Hepatic stellate cell (primary cell): ENCODE measurements at places on chromosomes 1 and 21.

- DNase-seq, result no peak
These were observed 18.0 kb upstream of the RAB3GAP2 start for GRCh38 chr1:220290140-220290761.

- DNase-seq, result no peak
These were observed 488.0 kb upstream of the PLXNA2 start for GRCh38 chr1:208731981-208732821.

DNA sequence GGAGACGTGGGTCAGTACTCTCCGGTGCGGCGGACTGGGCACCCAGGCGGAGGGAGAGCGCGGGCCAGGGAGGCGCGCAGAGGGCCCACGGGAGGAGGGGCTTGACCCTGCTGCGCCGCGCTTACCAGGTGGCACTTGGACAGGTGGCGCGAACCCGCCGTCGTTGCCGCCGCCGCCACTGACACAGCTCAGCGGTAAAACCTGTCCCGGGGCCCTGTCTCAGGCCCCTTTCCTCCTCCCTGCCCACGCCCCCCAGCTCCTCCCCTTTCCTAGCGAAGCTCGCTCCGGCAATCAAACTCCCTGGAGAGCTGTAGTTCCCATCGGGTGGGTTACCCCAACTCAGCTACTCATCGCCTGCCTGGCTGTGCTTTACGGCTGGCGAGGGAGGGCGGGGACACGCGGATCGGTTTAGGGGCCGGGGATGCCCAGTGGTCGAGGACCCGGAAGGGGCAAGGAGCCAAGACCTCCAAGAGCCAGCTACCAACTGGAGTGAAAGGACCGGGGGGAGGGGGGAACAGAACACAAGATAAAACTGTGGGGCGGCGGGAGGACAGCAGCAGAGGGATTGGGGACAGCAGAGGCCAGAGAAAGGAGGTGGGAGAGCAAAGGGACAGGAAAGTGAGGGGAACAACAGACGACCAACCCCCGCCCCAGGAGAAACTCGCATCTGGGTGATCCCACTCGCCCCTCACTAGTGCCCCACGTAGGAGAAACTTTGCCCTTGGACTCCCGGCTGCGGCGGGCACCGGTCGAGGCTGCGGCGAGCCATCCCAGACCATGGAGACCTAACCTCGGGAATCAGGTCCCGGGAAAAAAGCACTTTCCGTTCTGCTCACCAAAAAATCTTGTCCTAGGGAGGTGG is 2.9 kb downstream of the GFI1 start:
- no peak for DNase-seq

GRCh38 chr1:216710598-216711333 is 12.5 kb downstream of the ESRRG start:
- DNase-seq, result no peak

DNA sequence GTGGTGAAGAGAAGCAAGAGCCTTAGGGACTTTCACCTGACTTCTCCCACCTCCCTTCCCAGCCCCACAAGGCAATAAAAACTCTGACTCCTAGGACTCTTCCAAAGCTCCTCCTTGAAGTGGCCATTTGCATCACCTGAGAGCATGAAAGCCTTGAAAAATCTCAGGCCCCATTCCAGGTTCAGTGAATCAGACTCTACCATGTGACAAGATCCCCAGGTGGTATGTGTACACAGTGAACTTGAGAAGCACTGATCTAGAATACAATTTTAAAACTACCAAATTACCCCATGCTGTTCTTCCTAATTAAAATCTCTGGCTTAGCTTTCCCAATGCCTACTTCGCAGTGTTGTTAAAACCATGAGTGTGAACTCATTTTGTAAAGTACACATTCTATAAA is 195.1 kb upstream of the SAMSN1 start:
- DNase-seq, result no peak

- no peak for DNase-seq
These were observed 6.6 kb downstream of the GNG4 start for GRCh38 chr1:235642943-235643371.

DNA sequence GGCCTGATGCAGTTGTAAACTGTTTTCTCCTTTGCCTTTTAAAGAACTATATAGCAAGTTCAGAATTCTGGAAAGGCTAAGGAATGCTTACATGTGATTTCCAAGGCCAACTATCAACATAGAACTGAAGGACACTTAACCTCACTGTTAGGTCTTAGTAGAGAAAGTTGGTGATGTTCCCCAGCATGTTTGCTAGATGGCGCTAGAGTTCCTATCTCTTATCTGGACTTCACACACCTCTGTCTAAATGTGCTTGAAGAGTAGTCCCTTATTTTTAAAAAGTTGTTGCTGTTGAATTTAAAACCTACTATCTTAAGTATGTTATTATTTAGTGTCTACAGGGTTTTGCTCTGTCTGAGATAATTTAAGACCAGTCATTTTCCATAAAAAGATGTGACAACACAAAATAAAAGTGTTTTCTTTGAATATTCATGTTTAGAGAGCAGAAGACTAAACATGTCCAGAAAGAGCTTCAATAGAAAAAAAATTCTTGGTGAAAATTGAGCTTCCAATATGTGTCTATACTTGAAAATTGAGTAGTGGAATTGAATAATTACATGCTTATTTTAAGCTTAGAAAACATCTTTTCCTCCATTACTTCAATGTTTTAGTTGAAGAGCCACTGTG is 237.3 kb downstream of the S1PR1 start:
- no peak for DNase-seq

GRCh38 chr1:30060738-30061137 is 662.6 kb downstream of the MATN1 start:
- DNase-seq, result no peak

DNA sequence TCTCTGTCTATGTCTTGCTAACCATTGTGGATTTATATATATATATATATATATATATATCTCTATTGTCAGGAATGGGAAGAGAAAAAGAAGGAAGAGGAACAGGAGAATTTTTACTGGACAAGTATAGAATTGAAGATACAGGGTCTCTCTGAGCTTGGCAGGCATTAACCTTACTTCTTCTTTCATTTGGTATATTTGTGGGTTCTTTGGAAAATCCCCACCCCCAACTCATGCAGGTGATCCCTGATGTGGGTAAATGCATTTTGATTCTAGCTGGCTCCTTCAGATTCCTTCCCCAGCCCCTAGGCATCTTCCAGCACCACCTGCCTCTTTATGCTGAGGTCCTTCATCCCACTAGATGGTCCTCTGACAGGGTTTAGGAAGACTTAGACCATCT is 78.8 kb upstream of the TRABD2B start:
- no peak for DNase-seq

- no peak for DNase-seq
These were observed 9.5 kb upstream of the GTF2B start for GRCh38 chr1:88900883-88901282.

- DNase-seq, result no peak
These were observed 108.3 kb downstream of the POU2F1 start for GRCh38 chr1:167328816-167329483.

DNA sequence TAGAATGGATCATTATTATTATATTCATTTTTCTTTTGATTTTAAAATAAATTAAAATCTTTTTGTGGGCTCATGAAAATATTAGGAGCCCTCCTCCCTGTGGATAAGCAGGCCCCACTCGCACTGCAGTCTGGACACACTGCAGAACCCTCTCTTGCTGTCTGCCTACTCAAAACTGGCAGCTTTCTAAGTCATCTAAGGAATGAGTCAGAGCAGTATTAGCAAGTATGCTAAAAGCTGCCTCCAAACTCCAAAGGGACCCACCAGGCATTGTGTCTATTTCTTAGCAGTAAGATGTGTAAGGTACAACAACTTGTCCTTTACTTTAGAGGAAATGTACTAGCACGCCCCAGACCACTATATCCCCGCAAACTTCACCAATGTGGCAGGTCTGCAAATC is 108.8 kb downstream of the SYF2 start:
- no peak for DNase-seq

GRCh38 chr1:150409504-150410362 is 45.8 kb downstream of the RPRD2 start:
- DNase-seq, result no peak

DNA sequence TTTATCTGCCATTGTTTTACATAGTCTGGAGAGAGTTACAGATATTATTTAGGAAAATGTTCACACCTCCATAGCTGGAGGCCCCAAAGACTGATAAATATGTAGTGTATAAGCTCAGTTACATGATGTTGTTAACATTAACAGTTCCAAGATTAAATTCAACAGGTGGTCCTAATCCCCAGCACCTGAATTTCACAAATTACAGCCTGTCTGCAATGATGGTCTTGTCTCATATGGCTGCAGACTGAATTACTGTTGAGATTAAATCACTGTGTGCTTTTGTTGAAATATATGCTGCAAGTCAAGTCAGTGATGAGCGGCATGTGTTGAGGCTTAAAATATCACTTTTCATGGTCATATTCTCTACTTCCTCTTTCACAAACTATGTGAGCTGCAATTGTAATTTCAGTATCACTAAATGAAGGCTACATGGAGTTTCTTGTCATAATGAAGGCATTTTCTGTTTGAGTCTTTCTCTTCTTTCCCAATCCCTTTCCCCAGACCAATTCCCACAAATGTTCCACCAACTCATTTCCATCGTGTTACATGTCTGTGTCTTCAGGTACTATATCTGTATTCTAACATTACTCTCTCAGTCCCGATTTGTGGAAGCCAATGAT is 4.2 kb downstream of the ST6GALNAC5 start:
- DNase-seq, result no peak

DNA sequence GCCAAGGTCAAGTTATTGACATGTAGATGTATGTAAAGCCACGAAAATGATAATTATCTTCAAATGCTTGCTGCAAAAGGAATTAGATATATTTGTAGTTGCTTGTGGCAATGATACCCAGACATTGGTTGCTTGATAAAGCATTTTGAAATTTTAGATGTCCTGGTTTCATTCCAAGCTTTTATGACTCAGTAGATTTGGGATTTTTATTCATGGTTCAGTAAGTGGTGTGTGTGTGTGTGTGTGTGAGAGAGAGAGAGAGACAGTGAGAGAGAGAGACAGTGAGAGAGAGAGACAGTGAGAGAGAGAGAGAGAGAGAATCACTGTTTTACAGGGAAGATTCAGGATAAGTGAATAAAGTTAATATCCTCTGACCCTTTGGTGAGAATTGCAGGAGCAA is 498.2 kb upstream of the C1orf87 start:
- no peak for DNase-seq

DNA sequence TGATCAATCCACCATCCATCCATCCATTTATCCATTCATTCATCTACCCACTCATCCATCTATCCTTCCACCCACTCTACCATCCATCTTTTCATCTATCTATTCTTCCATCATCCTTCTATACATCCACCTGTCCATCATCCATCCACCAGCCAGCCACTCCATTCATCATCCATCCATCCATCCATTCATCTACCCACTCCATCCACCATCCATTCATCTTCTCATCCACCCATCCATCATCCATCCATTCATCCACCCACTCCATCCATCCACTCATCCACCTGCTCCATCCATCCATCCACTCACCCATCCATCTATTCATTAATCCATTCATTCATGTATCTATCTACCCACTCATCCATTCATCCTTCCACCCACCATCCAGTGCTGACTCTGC is 127.9 kb upstream of the TMPRSS2 start:
- no peak for DNase-seq

DNA sequence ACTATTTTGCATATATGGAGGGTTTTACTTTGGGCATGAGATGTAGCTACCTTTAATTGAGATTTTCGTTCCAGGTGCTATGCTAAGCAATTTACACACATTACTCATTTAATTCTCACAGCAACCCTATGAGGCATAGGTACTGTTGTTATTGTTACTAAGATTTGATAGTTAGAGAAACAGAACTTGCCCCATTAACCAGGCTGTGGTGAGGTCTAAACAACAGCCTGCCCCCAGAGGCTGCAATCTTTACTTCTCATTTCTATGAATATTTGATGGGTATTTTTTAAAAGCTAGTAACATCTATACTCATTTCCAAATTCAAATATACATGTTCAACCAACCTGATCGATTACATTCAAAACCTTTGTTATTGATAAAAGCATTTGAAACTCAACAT is 155.6 kb downstream of the GALNT2 start:
- DNase-seq, result no peak

DNA sequence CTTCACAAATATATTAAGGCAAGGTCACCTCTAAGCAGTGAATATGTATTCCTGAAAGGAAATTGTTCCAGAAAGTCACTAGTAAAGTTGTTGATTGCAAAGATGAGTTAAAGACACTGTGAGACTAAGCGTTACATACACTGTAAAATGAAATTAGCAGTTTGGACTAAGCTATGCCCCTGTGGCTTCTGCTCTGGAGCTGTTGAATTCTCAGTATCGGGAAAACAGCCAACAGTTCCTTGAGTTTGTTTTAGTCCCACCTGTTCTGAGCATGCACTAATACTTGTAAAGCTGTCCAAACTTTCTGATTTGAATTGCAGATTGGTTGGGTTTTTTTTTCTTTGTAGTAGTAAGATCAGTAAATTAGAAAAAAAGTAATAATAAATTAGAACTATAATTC is 21.0 kb downstream of the ANGPTL1 start:
- DNase-seq, result no peak

DNA sequence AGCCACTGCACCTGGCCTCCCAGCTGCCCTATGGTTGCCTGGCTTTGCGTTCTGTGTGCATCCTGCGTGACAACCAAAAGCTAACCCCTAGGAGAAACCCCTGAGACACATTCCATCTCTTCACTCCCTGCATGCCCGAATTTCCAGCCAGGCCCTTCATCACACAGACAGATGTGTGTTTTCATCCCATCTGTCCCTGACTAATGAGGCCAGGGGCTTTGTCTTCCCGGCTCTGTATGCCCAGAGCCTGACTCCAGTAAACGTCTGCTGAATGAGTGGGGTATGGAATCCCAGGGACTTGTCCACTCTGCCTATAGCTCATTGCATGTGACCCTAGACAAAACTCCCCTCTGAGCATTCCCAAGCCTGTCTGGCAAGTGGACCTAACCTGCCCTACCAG is 9.6 kb downstream of the ESPN start:
- DNase-seq, result no peak

DNA sequence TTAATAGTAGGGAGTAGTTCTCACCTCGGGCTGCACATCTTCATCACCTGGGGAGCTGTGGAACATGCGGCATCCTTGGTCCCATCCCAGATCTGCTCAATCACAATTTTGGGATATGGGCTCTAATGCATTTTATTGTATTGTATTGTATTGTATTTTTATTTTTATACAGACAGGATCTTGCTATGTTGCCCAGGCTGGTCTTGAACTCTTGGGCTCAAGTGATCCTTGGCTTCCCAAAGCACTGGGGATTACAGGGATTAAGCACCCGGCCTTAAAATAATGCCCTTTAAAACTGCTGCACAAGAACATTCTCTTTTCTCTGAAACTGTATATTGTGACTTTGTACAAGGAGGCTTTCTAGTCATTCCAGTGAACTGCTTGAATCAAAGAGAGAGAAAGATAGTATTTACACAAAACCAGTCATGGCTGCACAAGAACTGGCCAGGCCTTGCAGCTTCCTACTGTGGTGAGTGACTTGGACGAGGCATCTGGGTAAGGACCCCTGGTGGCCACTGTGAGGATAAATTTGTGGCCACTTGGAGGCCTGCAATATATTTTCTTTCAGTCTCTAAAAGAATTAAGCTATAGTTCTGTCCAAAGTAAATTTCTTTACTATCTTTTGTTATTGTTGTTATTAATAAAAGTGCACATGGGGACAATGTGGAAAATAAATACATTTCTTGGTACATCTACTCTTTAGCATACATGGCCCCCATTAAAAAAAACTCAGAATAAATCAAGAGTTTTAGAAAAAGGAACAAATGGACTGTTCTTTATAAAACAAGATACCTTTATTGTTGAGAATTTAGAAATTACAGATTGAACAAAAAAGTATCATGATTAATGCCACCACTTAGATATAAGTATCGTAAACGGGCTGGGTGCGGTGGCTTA is 48.0 kb downstream of the TBCE start:
- DNase-seq, result peak; percentile 70
